GF-D8 (cell line): ENCODE measurements at places on chromosomes 6 and 20.

DNA sequence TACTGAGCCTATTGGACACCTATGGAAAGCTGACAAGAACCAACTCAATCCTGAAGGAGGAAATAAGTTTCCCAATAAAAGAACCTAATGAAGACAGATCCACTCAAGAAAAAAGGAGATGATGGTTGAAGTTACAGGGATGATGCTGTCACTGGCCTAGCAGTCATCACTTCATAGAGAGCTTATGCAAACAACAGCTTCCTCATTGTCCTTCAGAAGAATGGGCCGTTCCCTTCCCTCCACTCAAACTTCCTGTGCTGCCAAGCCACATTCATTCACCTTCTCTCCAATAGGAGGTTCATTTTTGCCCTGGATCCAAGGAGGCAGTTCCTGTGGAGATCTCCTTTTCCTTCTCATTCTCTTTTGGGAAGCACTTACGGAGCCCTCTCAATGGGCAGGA is 13.8 kb upstream of the PM20D2 start:
- DNase-seq = no peak

GRCh38 chr6:111377558-111378120 is 105.4 kb downstream of the REV3L start:
- DNase-seq = no peak

GRCh38 chr6:121438869-121439268 is 3.4 kb downstream of the GJA1 start:
- DNase-seq = no peak

DNA sequence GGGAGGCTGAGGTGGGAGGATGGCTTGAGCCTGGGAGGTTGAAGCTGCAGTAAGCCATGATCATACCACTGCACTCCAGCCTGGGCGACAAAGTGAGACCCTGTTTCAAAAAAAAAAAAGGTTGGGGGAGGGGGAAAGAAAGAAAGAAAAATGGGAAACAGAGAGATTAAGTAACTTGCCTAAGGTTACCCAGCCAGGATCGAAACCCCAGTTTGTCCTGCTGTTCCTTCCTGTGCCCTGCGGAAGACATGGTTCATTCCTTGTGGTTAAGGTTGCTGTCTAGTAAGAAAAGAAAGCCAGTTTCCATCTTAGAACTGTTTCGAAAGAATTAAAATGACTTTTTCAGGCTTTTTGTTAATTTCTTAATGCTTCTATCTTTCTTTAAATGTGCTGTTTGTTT is 29.8 kb downstream of the C6orf89 start:
- no peak for DNase-seq

DNA sequence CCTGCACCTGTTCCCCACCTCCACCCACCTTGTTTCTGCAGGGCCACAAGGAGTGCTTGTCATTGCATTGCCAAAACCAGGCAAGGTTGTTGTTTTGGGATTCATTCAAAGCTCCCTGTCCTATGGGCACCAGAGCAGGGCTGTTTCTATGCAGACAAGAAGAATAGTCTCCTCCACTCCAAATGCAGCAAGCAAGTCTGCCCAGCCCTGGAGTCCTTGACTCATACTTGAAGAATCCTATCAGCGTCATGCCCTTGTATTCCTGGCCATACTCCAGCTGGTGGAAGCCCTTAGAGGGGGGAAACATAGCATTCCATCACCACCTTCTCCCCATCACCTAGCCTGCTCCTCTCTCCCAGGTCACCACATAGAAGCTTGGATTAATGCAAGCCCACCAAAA is 145.3 kb upstream of the ECI2 start:
- no peak for DNase-seq

DNA sequence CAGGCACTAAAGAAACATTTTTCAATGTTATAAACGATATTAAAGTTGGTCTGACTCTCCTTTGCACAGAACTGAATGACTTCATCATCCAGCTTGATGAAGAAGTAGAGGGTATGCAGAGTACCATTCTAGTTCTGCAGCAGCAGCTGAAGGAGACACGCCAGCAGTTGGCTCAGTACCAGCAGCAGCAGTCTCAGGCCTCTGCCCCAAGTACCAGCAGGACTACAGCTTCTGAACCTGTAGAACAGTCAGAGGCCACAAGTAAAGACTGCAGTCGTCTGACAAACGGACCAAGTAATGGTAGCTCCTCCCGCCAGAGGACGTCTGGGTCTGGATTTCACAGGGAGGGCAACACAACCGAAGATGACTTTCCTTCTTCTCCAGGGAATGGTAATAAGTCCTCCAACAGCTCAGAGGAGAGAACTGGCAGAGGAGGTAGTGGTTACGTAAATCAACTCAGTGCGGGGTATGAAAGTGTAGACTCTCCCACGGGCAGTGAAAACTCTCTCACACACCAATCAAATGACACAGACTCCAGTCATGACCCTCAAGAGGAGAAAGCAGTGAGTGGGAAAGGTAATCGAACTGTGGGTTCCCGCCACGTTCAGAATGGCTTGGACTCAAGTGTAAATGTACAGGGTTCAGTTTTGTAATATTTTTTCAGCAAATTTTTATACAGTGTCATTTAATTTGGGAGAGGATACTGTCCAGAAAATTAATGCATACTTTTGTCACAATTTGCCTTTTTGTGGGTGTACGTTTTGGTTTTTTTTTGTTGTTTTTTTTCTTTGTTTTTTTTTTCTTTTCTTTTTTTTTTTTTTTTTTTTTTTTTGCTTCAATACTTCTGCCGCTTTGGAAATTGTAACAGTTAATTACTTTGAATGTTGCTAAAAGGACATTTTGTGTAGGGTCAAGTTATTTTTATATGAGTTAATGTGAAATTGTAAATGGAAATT is 6.6 kb upstream of the ACAT2 start:
- DNase-seq = no peak

DNA sequence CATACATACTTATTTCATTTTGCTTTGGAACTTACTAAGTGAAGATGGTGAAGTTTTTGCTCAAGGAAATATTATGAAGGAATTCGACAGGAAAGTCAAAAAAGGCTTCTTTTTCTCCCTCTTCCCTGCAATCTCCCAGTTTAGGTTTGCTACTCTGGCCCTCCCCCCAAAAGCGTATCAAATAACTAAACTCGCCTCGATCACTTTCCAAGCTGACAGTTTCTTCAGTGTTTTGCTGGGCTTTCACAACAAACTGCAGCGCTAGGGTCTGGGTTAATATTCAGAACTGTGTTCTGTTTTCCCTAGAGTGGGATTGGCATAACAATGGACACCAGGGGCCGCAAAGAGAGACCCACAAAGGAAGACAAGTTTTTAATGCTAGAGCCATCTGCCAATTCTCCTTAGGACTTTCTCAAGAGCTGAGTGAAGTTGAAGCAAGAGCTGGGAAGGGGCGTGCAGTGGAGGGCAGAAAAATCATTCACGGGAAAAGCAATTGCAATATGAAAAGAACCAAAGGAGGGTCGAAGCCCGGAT is 57.8 kb downstream of the ATP9A start:
- no peak for DNase-seq

DNA sequence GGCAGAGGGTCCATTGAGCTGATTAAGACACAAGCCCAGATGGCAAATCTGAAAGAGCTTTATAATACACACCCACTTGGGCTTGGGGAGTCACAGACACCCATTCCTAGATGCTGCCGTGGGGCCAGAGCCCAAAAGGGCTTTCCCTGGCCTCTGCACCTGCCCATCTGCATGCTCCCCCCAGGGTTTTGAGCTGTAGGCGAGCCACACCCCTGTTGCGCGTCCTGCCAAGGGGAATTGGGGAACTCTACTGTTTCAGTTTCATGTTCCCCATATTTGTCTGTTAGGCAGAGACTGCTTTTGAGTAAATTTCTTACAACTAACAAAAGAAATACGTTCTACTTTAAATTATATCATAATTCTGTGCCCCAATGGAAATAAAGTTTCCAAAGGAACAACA is 52.9 kb upstream of the FNDC1 start:
- no peak for DNase-seq

GRCh38 chr6:157063176-157063905 is 260.0 kb downstream of the TMEM242 start:
- no peak for DNase-seq

DNA sequence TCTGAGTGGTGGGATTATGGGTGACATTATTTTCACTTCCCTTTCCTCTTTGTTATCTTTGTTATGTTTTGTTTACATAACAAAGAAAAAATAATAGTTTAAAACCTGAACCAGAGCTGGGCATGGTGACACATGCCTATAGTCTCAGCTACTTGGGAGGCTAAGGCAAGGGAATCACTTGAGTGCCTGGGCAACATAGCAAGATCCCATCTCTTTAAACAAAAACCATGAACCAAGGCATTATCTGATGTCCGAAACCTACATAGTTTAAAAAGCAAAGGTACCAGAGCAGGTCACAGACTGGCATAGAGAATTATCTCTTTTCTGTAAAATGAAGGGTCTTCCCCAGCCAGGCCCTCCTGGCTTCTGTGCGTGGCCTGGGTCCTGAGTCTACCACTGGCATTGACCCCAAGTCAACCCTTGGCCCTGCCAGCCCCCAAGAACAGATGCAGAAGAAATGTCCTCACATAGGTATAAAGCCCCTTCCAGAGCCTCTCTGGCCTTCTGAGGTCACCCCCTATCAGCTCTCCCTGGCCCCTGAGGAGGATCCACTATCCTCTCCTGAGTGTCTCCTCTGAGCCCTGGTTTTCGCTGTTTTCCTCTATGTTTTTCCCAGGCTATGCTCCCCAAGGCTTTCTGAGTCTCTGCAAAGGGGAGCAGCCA is 81.3 kb downstream of the TRERF1 start:
- no peak for DNase-seq

- no peak for DNase-seq
Observed at GRCh38 chr6:169573883-169574282, 127.9 kb downstream of the WDR27 start.

DNA sequence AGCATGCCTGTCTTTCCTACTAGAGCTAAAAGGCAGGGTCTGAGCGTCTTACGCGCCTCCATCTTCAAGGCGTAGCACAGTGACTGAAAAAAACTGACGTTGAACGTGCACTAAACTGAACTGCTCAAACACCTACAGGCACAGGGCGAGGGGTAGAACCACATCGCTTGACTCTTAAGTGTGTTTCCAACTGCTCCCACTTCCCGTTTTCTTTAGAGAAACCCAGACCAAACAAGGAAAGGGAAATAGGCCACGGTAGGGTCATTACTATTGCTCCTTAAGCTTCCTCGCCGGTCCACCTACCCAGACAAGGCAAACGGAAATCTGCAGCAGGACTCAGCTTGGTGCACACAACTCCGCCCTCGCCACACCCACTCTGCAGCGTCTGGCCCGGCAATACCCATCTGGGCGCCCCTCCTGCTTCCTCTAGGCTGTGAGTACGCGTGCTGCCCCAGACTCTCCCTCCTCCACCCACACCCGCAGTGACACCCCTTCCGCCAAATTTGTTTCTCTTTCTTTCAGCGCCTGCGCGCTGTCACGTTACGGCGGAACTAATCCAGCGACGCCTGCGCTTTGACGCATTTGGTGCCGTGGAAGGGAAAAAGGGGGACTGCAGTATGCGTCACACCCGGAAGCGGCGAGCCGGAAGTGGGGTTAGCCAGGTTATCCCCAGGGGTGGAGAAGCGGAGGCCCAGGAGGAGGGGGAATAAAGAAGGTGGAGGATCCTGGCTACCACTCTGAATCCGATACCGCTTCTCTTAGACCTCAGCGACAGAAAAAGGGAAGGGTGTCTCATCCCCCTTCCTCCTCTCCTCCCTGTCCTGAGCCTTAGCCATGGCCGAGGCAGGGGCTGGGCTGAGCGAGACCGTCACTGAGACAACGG is at the start of gene PPP1R11:
Gene PPP1R11 (plus strand): TSS at position 622 of the 883 bp plus-strand sequence. CDS start 213 bp downstream, at position 835.
- DNase-seq = peak; percentile 99

DNA sequence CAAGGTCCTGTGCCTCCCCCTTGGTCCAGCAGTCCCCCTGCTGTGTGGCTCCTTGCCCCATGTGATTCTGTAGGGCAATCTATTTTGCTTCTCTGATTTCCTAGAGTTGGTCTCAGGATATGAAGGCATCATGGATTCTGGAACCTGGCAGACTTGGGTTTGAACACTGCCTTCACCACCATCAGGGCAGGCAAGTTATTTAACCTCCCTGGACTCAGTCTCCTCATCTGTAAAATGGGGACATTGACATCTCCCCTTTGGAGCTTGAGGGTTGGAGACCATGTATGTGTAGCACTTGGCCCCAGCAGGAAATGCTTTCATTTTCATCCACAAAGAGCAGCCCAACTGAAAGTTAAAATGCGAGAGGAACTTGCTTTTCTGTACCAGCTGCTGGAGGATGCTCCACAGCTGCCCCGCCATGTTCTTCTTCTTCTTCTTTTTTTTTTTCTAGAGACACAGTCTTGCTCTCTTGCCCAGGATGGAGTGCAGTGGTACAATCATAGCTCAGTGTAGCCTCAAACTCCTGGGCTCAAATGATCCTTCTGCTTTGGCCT is 6.7 kb downstream of the TOX2 start:
- no peak for DNase-seq

DNA sequence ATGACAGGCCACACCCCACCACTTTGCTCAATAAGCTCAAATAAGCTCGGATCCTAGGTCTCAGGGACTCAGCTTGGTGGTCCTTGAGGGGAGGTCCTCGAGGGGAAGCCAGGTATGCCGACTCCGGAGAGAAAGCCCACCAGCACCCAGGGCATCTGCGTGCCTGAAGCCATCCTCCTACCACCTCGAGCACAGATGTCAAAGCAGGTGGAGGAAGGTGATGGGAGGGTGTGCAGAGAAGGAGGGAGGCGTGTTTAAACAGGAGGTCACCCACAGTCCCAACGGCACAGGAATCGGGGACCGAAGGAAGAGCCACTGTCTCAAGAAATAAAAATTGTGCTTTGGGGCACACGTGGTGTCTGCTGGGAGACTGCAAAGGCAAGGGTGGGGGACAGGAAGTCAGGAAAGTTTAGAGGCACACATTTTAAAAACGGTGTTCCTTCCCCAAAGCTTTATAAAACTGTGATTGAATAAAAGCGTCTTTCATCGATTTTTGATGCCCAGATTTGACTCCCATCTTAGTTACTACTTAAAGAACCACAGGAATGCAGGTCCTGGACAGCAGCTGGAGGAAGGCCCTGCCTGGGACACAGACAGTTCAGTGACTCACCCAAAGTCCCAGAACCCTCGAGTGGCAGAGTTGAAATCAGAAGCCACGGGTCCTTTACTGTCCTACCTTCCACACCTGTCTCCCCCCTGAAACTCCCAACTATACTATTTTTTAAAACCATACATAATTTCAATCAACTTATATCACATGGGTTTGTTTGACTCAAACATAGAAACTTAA is 221.0 kb upstream of the PDE10A start:
- no peak for DNase-seq

GRCh38 chr6:116476002-116476678 is 15.0 kb downstream of the CALHM6 start:
- DNase-seq = peak; percentile 89

- DNase-seq = no peak
Observed at GRCh38 chr20:11807054-11808048, 110.3 kb upstream of the BTBD3 start.

DNA sequence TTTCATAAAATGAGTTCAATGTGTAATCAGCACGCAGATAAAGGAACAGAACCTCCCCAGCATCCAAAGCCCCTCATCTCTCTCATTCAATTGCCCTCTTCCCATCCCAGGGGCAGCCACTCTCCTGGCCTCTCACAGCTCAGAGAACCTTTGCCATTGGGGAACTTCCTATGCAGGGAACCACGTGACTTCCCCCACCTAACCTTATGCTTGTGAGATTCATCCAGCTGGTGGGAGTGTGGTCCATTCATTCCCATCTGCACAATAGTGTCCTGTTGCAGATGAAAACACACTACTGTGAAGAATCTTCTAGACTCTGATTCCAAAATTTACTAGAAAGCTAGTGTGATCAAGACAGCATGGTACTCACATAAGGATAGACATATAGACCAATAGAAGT is 299.3 kb downstream of the CDH4 start:
- no peak for DNase-seq
